Choroid plexus epithelial cell (primary cell): ENCODE measurements at places on chromosomes 1 and 21.

GRCh38 chr1:227915564-227916553, 31.9 kb downstream of the WNT9A start:
- no peak for DNase-seq

DNA sequence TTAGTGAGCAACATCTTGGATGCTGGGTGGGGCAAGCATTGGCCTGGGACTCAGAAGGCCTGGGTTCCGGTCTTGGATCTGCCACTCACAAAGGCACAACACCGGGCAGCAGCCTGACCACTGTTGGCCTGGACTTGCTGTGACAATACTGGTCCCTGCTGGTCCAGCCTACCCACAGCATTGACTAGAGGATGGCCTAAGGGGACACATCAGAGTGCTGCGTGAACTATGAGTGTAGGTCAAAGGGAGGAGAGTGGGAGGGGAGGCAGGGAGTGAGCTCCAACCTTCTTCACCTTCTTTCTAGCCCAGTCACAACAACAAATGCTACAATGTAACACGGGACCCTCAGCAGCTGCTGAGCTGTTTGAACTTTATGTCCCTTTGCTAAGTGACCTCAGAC, 31.1 kb downstream of the TMEM50A start:
- no peak for DNase-seq

- DNase-seq: no peak
Observed at GRCh38 chr1:183206538-183207122, 20.6 kb downstream of the LAMC2 start.

DNA sequence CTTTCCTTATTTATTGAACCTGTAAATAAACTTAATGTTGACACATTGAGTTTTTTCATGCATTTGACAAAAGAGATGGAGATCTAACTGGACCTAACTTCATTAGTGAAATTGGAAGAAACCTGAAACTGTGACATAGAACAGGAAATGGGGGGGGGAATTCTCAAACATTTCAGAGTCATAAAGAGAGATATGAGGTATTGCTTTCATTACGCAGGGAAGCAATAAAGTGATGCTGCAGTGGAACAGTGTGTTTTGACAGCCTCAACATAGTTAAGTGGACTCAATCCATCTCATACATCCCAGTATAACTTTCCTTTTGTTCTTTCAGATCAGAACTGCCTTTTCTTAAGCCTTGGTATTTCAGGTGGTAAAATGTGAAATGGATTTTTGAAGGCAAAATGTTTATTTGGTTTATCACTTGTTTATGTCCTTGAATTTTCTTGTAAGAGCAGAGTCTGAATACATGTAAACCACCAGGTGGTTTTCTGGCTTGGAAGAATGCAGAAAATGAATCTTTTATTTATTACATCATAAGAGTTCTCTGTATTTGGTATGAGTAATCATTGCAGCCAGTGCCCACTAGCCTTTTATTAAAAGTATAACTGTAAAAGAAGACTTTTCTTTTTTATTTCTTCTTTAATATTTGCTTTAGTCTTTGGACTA, 132.5 kb downstream of the ZNF326 start:
- DNase-seq: no peak

DNA sequence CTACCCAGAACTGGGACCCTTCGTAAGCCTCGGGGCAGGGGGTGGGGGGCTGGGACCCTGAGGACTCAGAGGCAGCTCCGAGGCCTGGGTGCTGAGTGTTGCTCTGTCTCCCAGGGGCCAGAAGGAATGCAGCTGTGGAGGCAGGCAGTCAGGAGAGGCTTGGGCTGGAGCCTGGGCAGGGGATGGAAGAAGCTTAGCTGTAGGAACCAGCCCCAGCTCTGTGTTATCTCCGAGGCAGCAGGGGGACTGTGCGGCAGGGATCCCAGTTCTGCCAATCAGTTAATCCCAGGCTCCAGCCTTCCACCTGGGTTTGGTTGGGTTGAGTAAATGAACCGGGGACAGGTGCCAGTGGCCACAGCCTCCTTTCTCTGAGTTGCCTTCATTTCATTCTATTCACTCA, 8.2 kb upstream of the GRIK3 start:
- no peak for DNase-seq

- peak; percentile 15 for DNase-seq
Observed at GRCh38 chr1:201295861-201296260, 12.6 kb downstream of the PKP1 start.

DNA sequence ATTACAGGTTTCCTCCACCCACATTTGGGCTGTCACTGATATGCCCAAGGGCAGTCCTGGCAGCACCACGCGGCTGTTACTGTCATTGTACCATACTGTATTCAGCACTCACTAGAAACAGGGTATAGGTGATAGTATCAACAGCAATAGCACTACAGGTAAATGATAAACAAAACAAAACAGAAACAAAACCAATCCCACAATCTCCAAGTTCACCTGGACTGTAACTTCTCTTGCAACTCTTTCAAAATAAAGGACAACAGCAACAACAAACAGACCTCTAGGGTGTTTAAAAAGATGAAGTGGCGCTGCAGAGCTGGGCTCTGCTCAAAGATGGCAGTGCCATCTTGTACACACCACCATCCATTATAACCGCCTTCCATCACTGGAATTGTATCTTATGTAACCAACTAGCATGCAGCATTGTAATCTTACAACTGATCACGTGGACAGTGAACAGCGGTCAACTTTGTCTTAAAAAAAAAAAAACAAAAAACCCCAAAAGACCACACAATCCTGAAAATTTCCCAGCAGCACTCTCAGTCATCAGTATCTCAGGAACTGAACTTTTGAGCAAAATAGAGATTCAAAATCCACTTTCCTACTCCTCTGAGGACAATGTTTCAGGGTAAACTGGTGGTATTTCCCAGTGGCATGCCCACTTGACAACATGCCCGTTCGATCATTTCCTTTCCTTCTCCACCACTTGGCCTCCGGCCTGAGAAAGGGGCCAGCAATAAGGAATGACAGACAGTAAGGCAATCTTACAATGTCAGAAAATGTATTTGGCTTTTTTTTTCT, 3.8 kb downstream of the IRF2BP2 start:
- DNase-seq: peak; percentile 70

GRCh38 chr1:17551755-17552234, 12.3 kb downstream of the ARHGEF10L start:
- DNase-seq: peak; percentile 44

- no peak for DNase-seq
Observed at GRCh38 chr1:21867451-21867996, 55.5 kb downstream of the LDLRAD2 start.

DNA sequence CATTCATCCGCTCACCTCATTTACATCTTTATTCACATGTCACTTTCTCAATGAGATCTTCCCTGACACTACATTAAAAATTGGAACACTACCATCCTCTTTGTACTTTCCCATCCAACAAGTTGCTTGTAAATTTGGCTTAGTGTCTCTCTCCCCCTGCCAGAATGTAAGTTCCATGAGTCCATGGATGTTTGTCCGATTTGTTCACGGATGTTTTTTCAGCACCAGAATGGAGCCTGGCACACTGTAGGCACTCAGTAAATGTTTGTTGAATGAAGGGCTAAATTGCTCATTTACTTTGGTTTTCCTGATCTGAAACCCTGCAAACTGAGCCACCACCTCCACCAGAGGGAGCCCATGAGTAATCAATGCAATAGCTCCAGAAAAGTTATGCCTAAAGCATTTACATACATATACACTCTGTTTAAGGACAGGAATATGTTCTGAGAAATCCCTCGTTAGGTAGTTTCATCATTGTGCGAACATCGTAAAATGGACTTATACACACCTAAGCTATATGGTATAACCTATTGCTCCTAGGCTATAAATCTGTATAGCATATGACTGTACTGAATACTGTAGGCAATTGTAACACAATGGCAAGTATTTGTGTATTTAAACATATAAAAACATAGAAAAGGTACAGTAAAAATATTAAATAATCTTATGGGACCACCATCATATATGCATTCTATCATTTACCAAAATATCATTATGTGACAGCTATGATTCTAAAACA, 2.8 kb upstream of the EYA3 start:
- peak; percentile 85 for DNase-seq

- no peak for DNase-seq
Observed at GRCh38 chr1:86875722-86876121, 38.2 kb downstream of the SELENOF start.

GRCh38 chr1:31043631-31044030, 21.9 kb downstream of the PUM1 start:
- no peak for DNase-seq

GRCh38 chr1:157403203-157403602, 149.1 kb downstream of the FCRL5 start:
- no peak for DNase-seq

DNA sequence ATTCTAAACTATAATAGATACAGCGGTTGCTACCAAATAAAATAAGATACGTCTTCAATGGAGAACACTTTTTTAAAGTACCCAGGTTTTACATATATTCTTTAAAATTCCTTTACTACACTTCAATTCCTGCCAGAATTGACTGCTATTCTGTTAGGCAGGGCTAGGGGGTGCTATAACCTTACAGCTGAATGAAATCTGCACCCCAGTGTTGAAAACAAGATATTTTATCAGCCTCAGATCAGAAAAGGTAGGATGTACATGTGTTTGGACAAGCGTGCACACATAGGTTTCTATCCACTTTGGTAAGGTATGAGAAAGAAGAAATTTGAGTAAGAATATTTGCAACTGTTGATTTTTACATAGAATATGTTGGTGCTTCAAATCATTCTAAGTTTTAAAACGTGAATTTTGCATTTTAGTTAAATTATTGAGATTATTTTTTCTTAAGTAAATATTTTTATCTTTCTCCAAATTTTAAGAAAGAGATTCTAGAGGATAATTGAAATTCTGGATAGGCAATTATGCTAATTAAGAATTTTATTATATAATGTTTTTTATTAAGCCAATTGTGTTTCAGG, 490.8 kb upstream of the ADGRL4 start:
- peak; percentile 69 for DNase-seq

GRCh38 chr1:241652012-241652411, at the start of gene WDR64:
WDR64 (plus strand) TSS chr1:241652281; CDS start chr1:241652485, 204 bp downstream.
- DNase-seq: no peak

GRCh38 chr1:33753087-33753856, 110.6 kb upstream of the HMGB4 start:
- no peak for DNase-seq

GRCh38 chr1:29002792-29003191, 88.4 kb downstream of the EPB41 start:
- no peak for DNase-seq

- no peak for DNase-seq
Observed at GRCh38 chr1:182702826-182703524, 18.6 kb upstream of the RGS8 start.

- DNase-seq: peak; percentile 93
Observed at GRCh38 chr1:183932412-183932811, 105.1 kb downstream of the COLGALT2 start.

GRCh38 chr1:14987829-14988603, 165.5 kb upstream of the TMEM51 start:
- peak; percentile 9 for DNase-seq

DNA sequence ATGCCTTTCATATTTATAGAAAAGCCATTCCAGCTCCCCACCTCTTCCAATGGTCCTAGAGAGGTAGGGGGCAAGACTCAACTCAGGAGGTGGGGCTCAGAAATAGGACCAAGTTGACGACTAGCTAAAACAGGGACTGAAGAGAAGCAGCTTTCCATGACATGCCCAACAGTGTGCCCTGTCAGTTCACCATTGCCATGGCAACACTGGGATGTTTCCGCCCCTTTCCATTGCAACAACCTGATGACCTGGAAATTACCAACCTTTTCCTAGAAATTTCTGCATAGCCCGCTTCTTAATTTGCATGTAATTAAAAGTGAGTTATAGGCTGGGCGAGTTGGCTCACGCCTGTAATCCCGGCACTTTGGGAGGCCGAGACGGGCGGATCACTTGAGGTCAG, 22.4 kb upstream of the INTS3 start:
- DNase-seq: no peak

DNA sequence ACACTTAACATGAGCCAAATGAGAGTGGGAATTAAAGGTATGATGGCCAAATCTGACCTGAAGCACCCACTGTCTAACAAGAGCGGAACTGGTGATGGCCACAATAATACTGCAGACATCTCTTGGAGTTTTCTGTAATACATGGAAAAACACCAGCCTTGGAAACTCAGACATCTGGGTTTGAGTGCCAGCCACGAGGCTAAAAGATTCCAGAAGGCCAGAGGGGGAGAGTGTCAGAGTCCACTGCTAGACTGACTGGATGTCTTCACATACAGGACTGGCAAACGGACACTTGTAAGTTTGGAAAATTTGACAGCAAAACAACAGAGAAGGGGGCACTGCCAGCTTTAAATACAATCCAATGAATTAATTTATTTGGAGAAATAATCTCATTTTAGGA, 175.1 kb downstream of the ADSS2 start:
- DNase-seq: no peak

DNA sequence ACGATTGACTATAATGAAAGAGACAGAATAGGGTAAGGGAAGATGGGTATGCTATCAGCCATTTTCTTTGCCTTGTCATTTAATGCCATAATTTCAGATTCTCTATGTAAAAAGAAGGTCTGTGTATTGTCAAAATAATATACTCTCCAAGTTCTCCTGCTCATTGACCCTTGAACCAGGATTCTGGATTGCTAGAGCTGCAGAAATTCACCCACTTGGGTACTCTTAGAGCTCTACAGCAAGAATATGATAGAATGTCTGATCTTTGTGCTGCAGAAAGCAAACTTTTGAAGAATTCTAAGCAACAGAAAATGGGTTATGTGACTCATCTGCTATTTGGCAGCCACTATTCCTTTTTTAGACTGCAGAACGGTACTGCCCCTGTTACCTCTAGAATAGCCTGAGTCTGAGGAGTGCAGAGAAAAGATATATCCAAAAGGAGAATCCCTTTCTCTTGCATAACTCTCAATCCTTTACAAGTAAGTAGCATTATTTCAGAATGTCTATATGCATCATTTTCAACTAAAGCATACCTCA, 78.2 kb upstream of the TENT5C start:
- peak; percentile 56 for DNase-seq

- DNase-seq: no peak
Observed at GRCh38 chr1:228376651-228377631, 29.7 kb downstream of the TRIM11 start.

DNA sequence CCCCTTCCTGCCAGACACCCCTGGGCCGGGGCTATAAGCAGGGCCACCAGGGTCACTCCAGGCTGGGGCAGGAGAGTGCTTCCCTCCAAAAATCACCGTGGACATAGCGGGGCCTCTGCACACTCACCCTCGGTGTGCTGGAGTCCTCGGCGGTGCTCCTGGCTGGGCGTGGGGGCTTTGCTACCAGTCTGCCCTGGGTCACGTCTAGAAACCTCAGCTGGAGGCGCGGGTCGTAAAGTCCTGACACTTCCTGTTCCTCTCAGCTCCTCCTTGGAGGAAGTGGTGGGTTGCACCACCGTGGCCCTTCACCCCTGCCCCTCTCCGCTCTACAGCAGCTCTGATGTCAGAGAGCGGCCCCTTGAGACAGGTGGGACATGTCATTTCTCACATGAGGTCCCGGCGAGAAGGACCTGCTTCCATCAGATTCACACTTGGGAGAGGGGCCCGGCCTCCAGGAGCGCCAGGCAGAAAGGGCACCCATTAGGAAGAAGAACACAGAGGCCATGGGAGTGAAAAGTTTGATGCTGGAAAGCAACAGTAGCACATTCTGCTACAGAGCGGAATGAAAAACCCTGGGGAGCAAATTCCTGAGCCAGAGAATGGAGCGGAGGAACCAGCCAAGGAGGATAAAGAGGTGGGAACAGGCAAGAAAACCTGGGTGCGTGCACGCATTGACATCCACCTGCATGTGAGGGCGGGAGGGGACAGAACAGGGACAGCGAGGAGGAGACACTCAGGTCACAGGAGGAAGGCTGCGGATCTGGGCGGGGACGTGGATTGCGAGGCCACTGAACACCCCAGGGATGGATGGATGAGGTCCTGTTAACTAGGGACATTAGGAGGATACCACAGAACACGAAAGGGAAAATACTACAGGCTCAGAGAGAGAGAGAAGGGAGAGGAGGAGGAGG, at the start of gene ITGB2:
Gene ITGB2 (minus strand): TSS at position 206 of the 911 bp plus-strand sequence. CDS start 10,117 bp downstream, outside the sequence.
- DNase-seq: no peak
